ENCODE measurements at places on chromosomes 2 and 18.
A peak's percentile ranks its signal among the peaks of the same experiment; 100 is the strongest.

- no peak for ATAC-seq
These were observed 10.9 kb upstream of the SGPP2 start for GRCh38 chr2:222413295-222413911.

DNA sequence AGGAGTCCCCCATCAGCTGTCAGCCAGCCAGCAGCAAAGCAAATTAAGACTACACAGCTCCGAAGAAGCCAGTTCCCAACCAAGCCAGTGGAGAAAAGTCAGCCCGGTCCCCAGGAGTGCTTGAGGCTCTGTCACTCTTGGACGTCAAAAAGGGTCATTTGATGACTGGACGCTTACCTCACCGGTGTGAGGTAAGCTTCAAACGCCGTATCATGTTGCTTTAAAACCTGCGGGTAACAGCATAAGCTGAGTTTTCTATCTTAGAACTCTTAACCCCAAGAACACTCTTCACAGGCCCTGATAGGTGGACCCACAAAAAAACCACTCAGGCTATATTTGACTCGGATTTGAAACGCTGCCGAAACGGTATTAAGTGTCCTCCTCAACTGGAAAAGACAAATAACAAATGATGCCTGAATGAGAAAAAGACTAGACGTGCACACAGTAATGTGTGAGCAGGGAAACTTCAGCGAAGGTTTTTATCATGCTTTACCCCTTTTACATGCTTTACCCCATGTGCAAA, 682 bp upstream of the LNPK start:
- peak; percentile 23 for ATAC-seq

DNA sequence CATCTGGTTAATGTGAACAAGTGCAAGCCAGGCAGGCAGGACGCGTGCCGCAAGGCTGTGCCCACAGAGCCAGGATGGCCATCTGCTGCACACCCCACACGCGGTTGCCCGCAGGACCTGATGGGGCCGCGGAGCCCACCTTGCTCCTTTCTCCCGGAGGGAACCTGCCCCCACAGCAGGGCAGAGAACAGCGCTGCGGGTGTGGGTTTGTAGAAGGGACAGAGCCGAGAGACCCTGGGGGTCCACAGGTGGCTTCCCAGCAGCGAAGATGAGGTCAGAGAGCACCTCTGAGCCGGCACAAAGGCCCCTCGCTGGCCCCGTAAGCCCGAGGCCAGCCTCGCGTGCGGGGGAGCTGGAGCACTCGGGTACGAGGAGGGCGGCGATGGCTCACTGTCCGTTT, 460.8 kb upstream of the SALL3 start:
- no peak for ATAC-seq

DNA sequence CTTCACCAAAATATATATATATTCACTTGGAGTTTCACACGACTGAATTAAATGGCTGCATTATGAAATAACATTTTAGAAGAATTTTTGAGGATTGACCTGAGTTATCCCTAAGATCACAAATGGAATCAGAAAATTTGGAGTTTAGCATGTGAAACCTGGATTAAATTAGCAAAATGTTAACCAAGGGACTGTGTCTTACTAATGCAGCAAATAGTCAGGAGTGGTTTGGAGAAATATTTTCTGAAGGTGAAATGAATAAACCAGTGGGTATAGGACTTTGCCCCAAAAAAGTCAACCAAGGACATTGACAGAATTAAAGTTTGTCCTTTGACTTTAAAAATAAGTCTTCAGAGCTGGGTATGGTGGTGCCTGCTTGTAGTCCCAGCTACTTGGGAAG, 111.2 kb downstream of the PRPF40A start:
- ATAC-seq: peak; percentile 37

GRCh38 chr2:156196031-156196430, 136.5 kb downstream of the NR4A2 start:
- ATAC-seq: no peak

DNA sequence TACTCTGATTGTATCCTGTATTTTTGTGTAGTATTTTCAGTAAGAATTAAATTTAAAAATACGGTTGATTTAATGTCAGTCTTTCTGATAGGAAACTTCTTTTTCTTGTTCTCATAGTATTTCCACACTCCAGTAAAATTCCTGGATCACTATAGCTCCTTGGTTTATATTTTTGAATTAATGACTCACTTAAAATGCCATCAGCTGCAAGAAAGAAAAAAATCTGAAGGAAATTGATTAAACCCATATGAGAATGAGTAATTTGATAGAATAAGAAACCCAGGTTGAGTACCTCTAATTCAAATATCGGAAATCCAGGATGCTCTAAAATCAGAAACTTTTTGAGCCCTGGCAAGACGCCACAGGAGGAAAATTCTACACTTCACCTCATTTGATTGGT, 186.8 kb upstream of the RND3 start:
- peak; percentile 62 for ATAC-seq

GRCh38 chr2:136164280-136164776, 46.4 kb upstream of the CXCR4 start:
- ATAC-seq: no peak

Data from SK-N-SH treated with all-trans-retinoic acid at 6 μM for 48 hours (cell line).